ENCODE measurements at places on chromosomes 3 and 15.

DNA sequence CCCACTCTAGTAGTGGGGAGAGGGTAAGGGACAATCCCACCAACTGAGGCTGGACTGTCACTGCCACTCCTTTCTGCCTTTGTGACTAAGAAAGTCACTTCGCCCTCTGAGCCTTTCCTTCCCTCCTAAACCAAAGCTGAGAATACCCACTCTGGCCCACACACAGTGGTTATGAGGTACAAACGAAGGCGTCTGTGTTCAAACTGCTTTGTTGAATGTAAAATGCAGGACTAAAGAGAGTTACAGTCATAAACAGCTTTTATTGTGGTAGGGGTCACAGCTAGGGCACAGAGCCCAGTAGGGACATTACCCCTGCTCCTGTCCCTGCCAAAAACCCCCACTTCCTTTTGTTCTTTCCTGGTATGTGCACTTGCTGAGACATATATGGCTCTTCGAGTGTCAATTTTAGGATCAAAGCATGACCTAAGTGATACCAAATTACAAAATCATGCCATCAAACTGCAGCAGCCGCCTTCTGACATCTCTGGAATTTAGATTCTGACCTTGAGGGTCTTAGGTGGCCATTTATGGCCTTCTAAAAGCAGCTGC is 45.1 kb downstream of the CTDSPL start:
- no peak for DNase-seq

DNA sequence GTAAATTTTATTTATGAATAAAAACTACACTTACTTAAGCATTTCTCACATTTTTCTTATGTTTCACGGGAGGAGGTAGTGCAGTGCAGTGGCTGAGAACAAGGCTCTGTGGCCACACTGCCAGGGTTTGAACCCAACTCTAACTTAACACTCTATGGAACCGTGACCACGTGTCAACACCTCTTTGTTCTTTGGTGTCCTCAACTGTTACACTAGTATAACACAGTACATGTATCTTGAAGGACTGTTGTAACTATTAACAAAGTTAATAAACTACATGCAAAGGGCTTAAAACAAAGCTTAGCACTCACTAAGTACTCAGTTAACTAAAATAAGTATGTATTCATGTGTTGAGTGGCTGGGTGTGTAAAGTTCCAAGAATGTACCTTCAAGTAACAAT is 19.5 kb downstream of the CD47 start:
- no peak for DNase-seq

DNA sequence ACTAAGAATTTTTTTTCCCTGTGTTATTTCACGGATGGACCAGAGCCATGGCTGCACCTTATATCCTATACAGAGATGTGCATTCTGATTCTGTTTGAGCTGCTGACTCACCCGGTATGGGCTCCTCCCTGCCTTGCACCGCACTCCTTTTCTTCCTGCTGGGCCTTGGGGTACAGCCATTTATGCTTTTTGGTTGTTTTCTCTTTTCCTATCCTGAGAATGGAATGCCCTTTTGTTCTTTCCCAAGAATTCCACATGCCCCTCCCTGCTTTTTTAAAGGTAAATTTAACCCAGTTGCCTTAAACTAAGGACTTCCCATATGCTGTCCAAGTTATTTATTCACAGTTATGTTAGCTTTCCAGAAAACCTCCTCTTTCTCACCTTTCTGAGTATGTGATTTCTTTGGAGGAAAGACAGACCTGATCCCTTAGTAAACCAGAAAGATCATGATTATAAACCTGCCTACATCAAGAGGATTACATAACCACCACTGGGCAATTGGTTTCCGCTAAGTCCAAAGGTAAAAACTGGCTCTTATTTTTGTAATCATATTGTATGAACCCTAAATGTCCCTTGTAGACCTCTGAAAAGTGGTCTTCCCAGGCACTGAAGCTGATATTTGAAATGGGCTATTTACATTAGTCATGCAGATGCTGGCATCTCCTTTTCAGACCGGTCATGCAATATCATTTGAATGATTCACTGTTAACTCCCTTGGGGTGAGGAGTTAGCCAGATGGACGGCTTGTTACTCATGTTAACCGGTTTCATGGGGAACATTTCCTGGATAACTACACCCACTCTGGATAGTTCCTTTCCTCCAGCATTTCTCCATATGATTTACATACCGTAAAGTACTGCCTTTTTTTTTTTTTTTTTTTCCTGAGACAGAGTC is 45.5 kb downstream of the TMOD3 start:
- no peak for DNase-seq

DNA sequence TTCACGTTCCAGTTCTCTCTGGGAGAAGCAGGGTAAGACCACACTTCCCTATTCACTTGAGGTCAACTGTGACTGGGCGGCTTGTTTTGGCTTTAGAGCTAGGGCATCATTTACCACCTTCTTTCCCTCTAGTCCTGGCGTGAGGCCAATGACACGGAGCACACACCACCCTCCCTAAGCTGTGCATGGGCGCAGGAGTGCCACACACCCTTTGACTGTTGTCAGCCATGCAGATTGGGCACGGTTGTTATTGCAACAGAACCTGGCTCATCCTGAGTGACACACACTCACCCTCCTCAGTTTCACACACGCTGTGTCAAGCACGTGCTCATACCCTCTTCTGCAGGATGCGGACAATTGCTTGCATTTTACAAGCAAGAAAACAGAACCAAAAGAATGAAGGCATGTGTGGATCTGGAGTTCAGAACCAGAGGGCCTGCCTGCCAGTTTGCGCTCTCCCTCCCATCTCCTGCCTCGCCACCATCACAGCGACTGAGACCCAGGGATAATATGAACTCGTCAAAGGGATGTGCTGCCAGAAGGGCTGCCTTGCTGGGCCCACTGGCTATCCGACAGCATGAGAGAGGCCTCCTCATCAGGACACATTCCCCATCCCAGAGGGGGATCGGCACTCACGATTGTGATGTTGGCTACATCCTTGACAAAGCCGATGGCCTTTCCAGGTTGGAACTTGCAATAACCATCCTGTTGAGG is 17.6 kb downstream of the CTSH start:
- no peak for DNase-seq

GRCh38 chr3:74331711-74332110 is 282.7 kb downstream of the CNTN3 start:
- no peak for DNase-seq

DNA sequence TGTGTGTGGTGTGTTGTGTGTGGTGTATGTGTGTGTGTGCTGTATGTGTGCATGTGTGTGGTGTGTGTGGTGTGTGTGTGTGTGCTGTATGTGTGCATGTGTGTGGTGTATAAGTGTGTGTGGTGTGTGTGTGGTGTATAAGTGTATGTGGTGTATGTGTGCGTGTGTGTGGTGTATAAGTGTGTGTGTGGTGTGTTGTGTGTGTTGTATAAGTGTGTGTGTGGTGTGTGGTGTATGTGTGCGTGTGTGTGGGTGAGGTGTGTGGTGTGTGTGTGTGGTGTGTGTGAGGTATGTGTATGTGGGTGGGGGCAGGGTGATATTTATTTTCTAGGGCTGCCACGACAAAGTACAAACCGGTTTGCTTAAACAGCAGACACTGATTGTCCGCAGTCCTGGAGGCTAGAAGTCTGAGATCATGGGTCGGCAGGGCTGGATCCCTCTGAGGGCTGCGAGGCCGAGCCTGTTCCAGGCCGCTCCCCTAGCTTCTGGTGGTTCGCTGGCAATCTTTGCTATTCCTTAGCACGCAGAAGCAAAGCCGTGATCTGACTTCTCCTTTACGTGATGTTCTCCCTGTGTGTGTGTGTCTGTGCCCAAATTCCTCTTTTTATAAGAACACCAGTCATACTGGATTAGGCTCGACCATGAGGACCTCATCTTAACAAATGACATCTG is 160.2 kb downstream of the XXYLT1 start:
- no peak for DNase-seq

GRCh38 chr3:113070681-113071113 is 79.9 kb downstream of the GTPBP8 start:
- no peak for DNase-seq

DNA sequence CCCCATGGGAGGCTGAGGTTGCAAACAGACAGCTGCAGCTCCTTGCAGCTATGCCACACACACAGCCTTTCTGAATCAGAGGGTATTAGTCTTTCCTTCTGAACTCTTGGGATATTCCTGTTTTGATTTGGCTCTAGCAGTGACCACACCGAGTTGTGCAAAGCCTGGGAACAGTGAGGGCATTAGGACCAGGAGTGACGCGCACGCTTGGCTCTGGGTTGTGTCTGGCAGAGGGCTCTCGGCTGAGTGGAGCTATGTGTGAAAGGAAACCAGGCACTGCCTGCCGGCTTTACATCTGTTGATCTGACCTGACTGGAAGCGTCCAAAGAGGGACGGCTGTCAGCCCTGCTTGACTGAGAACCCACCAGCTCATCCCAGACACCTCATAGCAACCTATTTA is at the start of gene GALNT15:
Gene GALNT15 (plus strand): TSS at position 292 of the 400 bp plus-strand sequence. CDS start 472 bp downstream, outside the sequence.
- DNase-seq = peak; percentile 62

DNA sequence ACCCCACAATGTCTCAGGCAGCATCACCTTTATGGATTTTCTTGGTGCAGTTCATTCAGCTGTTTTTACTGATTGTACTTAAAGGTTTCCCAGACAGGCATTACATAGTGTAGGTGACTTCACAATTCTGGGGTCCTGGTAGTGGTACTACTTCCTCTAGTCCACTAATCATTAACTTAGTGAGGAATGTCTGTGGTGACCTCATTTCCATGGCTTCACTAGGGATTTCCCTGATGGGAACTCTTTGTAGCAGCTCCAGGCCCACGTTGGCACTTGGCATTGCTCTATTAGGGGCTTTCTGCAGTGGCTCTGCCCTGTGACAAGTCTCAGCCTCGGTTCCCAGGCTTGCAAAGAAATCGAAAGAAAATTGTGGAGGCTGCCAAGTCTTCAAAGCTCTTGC is 48.1 kb upstream of the NPAP1 start:
- no peak for DNase-seq

DNA sequence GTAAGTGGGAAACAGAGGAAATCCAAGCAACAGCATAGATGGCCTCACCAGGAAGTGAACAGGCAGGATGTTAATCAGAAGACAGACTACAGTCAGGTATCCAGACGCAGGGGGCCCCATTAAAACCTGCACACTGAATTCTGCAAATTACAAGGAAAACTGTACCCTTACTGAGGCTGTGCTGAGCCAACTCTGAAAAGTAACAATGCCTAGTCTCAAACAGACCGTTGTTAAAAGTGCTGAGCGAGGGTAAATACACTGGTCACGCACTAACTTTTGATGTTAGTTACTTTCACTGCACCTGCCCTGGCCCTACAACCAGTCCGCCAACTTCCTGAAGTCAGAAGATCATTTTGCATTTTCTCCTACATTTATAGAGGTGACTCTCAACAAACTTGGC is 1.0 kb downstream of the TAMM41 start:
- no peak for DNase-seq

DNA sequence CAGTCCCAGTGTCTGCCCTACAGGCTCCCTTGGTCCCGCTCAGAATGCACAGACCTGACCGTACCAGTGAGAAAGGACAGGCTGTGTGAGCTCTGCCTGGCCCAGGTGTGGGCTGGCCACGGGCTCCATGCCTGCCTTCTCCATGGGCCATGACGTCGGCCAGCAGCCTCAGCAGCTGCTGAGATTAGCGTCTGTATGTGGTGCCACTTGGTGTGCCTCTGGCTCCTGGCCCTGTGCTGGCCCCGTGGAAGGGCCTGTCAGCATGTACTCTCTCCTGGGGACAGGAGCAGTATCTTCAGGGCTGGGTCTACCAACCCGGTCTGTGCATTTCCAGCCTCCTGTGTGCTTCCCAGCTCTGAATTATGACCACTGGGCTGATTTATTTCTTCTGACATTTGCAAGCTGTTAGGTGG is 25.7 kb downstream of the KLF13 start:
- no peak for DNase-seq

DNA sequence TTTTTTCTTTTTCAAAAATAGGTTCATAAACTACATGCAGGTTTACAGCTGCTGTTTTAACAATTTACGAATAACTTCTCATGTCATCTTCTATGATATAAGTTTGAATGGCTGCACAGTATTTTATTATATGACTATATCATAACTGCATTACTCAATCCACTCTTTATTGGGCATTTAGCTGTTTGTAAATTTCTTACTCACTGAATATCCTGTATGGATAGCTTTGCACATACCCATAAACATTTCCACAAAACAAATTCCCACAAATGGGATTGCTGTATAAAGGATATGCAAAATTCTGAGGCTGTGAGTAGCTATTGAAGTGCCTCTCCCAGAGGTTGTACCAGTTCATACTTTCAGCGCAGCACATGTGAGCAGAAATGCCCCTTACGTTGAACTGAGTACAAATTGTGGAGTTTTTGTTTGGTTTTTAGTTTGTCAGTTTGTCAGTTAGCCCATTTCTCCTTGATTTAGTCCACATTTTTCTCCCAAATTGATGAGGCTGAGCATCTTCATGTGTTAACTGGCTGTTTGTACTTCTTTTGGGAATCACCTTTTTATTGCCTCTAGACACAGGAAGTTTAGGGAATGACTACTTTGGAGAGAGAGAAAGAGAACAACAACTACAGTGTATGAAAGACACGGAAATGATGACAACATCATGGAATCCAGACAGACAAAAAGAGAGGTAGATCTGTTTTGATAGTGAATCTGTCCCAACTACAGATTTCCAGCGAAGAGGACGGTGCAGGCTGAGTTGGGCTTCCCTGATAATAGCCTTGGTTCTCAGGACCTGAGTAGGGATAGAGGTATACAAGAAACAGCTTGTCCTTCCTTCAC is 24.8 kb downstream of the TTC23 start:
- no peak for DNase-seq

DNA sequence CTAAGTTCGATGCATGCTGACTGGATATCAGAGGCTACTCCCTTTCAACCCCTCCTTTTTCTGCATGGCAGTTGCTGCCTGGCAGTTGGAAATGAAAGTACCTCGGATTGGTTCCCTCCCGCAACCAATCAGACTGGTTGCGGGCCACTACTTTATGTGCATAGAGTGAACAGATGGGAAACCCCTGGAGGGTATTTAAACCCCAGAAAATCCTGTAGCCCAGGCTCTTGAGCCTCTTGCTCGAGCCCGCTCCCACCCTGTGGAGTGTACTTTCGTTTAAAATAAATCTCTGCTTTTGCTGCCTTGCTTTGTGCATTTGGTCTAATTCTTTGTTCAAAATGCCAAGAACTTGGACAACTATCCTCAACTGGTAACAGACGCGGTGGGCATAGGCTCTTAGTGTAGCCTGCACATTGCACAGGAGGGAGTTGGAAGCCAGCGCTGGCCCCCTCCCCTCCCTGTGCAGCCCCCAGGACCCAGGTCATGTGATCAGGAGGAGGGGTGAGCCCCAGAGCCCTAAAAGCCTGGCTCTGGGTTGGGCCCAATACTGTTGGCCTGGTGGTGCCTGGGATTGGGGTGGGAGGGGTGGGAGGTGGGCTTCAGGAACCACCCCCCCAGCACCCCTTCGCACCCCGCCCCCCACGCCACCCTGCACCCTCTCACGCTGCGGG is 26.8 kb downstream of the RHCG start:
- DNase-seq = no peak

GRCh38 chr3:61796088-61796680 is 234.8 kb downstream of the PTPRG start:
- no peak for DNase-seq

- no peak for DNase-seq
Observed at GRCh38 chr3:138398791-138399575, 35.4 kb upstream of the ESYT3 start.

Data from omental fat pad (tissue), 4 donors.